Cortex of kidney (tissue), 1 donor: ENCODE measurements at places on chromosomes 2 and 18.

DNA sequence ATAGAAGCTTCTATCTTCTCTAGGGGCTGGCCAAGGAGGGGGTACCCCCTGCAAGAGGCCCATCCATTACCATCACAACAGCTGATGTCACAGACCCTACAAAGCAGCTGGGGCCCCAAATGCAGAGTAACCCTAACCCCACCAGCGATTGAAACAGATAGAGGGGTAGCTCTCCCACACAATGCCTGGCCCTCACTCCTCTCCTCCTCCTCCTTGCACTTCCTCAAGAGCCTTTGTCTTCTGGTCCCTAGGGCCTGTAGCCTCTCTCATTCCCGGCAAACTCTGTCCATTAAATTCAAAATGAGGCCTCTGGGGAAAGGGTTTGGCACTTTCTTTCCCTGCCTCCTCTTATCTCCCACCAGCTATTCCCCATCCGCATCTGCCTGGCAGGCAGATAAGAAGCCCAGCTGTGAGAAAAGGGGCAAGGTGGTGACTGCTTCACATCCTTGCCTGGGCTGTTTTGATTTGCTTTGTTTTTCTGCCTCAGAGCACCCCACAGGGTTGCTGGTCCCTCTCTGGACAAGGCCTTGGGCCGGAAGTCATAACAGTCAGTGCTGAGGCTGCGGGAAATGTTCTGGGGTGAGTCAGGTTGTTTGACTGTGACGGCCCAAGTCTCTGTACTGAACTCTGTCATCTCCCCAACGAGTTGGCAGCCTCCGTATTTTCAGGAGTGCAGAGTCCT, 26.1 kb upstream of the CYP26B1 start:
- no peak for DNase-seq

GRCh38 chr18:46502444-46502843, 154.6 kb downstream of the LOXHD1 start:
- DNase-seq, result no peak

DNA sequence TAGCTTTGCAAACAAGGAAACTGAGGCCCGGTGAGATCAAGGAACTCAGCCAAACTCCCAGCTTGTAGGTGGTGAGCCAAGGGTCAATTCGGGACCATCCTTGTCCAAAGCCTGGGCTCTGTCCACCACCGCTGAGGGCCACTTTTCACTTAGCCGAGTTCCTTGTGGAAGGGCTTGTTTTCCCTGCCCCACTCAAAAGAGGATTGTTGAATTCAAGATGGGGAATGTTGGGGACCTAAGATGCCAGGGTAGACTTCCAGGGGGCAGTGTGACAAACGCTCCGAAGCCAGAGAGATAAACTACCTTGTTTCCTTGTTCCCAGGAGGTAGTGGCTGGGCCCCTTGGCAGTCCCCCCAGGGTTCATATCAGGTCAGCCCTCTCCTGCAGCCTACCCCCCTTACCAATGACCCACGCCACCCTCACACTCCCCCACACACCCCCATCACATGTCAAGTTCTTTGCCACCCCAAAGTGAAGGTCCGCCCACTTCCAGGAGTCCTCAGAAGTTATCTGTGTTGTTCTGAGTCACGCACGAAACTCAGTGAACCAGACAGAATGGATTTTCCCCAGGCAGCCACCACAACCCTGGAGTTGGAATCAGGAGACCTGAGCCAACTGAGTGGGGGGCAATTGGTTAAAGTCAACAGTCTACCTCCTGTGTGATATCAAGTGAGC, 10.3 kb upstream of the ATOH8 start:
- no peak for DNase-seq

GRCh38 chr2:31739161-31739560, 158.4 kb upstream of the SRD5A2 start:
- no peak for DNase-seq

GRCh38 chr2:15521641-15522181, 39.4 kb downstream of the NBAS start:
- no peak for DNase-seq

GRCh38 chr2:234032279-234032856, 18.1 kb upstream of the SPP2 start:
- no peak for DNase-seq

DNA sequence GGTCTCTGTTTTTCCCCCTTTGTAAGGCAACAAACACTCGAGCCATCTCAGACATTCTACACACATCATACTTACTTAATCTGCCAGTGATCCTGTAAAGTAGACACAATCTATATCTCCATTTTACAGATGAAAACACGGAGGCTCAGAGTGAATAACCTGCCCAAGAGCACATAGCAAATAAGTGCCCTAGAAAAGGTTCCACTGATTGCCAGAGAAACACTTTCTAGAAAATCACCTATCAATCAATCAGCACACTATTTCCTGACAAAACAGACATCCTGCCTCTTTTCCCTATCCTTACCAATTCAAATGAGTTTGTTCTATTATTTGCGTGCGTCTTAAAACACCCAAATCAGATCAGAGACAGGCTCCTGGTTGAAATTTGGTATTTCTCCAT, 23.9 kb downstream of the SLC66A3 start:
- no peak for DNase-seq
